ENCODE measurements at places on chromosomes 3 and 15.

DNA sequence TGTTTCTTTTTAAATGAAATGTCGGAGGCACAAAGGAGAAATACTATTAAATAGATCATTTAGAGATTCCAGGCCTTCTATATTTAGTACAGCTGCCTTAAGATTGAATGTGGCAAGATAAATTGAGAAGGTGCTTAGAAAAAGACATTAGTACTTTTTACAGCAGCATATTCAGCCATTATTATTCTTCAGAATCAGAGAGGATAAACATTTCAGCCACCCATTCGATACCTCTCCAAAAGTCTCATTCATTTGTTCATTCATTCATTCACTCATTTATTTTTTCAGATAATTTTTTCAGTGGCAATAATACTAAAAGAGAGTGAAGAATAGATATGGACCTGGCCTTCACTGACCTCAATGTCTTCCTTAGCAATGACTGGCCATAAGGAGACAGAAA lies 347.0 kb downstream of the GRM7 start:
- DNase-seq, result no peak

GRCh38 chr3:193347521-193348501 lies 30.7 kb downstream of the ATP13A5 start:
- DNase-seq, result no peak

DNA sequence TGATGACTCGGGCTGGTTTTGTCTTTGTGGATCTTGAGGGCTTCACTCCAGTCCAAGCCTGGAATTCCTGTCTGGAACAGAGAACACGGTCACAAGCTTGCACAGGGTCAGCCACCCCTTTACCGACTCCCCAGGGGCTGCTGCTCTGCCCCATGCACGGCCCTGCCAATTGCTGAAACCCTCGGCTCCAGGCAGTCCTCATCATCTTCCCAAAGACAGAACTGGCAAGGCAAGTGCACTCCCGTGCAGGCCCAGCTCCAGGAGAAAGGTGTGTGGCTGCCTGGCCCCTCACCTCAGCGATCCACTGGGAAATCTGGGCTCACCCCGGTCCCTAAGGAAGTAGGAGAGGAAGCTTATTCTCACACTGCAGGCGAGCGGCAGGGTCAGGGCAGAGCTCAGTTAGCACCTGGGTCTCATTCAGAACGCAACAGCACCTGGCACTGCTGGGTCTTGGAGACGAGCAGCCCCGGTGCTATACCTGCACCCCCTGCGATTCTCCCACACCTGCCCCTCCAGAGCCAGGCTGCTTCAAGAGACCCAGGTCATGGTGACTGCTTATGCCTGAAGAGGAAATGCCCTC lies 7.2 kb downstream of the MAP6D1 start:
- no peak for DNase-seq

DNA sequence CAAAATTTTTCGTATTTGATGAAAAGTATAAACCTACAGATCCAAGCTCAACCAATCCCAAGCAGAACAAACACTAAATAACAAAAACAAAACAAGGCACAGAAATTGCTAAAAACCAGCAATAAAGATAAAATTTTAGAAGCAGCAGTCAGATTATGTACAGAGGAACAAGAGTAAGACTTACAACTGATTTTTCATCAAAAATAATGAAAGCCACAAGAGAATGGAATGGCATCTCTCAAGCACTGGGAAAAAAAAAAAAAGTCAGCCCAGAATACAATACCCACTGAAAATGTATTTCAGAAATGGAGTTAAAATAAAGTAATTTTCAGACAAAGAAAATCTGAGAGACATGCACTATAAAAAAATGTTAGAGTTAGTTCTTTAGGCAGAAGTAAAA lies 27.0 kb downstream of the GPR156 start:
- no peak for DNase-seq

- DNase-seq, result no peak
These were observed 19.8 kb downstream of the SCAP start for GRCh38 chr3:47455806-47456452.

DNA sequence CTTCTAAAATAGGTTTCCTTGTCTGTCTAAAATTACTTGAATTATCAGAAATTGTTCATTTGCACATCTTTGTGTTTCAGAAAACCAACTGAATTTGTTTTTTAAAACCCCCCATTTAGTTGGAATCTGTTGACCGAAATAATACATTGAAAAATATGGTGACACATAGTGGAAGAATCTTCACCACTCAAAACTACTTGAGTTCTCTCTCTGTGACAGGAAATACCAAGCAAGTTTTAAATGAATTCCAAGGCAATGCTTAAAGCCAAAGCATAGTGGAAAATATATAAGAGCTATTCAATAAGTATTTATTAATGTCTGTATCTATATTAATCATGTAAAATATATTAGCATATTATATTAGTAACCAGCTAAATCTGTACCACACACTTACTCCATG lies 224.9 kb upstream of the COL8A1 start:
- DNase-seq, result no peak
